ENCODE measurements at places on chromosomes 5 and 9. TPM values are rescaled to one million over a fixed set of nuclear protein-coding genes. Genes with fewer than 3 reads are reported as not detected.

Gene ROPN1L
- polyA plus RNA-seq: not detected

Gene PPP3R2
- not detected for polyA plus RNA-seq

Gene RLN1
- polyA plus RNA-seq: 0.45 TPM

Gene CSF1R
- 27.9 TPM for polyA plus RNA-seq

Gene TBC1D2
- polyA plus RNA-seq: 1.2 TPM

Gene C7
- polyA plus RNA-seq: 1.3 TPM

Gene ABHD17B
- 32.3 TPM for polyA plus RNA-seq

Gene GABRA6
- polyA plus RNA-seq: not detected

Gene ASPN
- 259 TPM for polyA plus RNA-seq

Gene NUTM2G
- polyA plus RNA-seq: 0.70 TPM

Gene TAF1L
- polyA plus RNA-seq: 0.04 TPM

Gene BSPRY
- 0.63 TPM for polyA plus RNA-seq

Gene MGAT4B
- 68.7 TPM for polyA plus RNA-seq

Gene RELL2
- polyA plus RNA-seq: 0.53 TPM

Gene EQTN
- polyA plus RNA-seq: not detected

Gene ACTBL2
- not detected for polyA plus RNA-seq

Gene NR5A1
- polyA plus RNA-seq: not detected

Gene IL11RA
- polyA plus RNA-seq: 122 TPM

Gene PCDHGB5
- 3.2 TPM for polyA plus RNA-seq

Gene HAVCR1
- polyA plus RNA-seq: 0.16 TPM

Gene RICTOR
- polyA plus RNA-seq: 11.6 TPM

Gene RARS1
- 58.8 TPM for polyA plus RNA-seq

Gene LRRTM2
- polyA plus RNA-seq: 0.53 TPM

Gene MLANA
- 0.74 TPM for polyA plus RNA-seq

Gene PCDHA12
- polyA plus RNA-seq: not detected

Gene GRIA1
- 1.1 TPM for polyA plus RNA-seq

Gene SUB1
- polyA plus RNA-seq: 251 TPM

Gene ARL15
- polyA plus RNA-seq: 22.5 TPM

Gene IFNA2
- not detected for polyA plus RNA-seq

Gene TRIM7
- polyA plus RNA-seq: 15.1 TPM

Gene RANBP3L
- 0.29 TPM for polyA plus RNA-seq

Gene TAF11L10
- not detected for polyA plus RNA-seq

Gene SHOC1
- 0.09 TPM for polyA plus RNA-seq

Gene KIAA0825
- polyA plus RNA-seq: 1.6 TPM

Gene PRLR
- polyA plus RNA-seq: 0.41 TPM

Gene FBXL7
- polyA plus RNA-seq: 21.2 TPM

Gene DCTN3
- polyA plus RNA-seq: 69.7 TPM

Gene GCNT1
- polyA plus RNA-seq: 3.9 TPM

Gene POMT1
- 23.0 TPM for polyA plus RNA-seq

Gene SPRY4
- 86.6 TPM for polyA plus RNA-seq

Gene PTGER4
- 9.7 TPM for polyA plus RNA-seq

Gene CXCL14
- 28.4 TPM for polyA plus RNA-seq

Gene CENPH
- 11.8 TPM for polyA plus RNA-seq

Gene EFNA5
- polyA plus RNA-seq: 4.8 TPM

Gene FAM153A
- not detected for polyA plus RNA-seq

Gene C5orf52
- polyA plus RNA-seq: not detected

Gene OSMR
- 8.6 TPM for polyA plus RNA-seq

Gene HTR4
- not detected for polyA plus RNA-seq

Gene TLX3
- not detected for polyA plus RNA-seq

Gene POLE3
- 50.0 TPM for polyA plus RNA-seq

Gene ZDHHC11B
- 14.0 TPM for polyA plus RNA-seq

Gene LURAP1L
- polyA plus RNA-seq: 26.0 TPM

Gene PKD2L2
- polyA plus RNA-seq: 0.94 TPM
